Stimulated activated CD8-positive, alpha-beta memory T cell treated with anti-CD3 and anti-CD28 coated beads, Interleukin-4, amount 100 ng/mL, for 4 hours (primary cell): ENCODE measurements at places on chromosomes 16 and 17.

- DNase-seq = no peak
These were observed 37.0 kb downstream of the STX8 start for GRCh38 chr17:9538626-9539025.

- DNase-seq = no peak
These were observed 290 bp upstream of the KRTAP4-1 start for GRCh38 chr17:41185001-41185400.

DNA sequence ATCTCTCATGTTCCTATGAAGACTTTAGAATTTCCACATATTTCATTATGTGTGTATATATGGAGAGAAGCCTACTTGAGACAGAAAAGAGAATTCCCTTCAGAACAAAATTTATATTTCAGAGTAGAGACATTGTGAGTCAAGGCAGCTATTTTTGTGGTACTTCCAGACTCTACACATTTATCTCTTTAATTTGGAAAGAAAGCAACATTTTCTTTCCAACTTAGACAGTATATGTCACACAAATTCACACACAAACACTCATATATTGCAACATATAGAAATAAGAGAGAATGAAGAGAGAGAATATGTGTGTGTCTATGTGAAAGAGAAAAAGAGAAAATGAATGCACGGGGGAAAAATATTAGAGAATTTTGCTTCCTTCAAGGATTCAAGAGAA is 158.8 kb downstream of the CDH8 start:
- DNase-seq = no peak

GRCh38 chr16:35798885-35799426 is 2339.5 kb downstream of the TP53TG3F start:
- DNase-seq = no peak

- no peak for DNase-seq
These were observed 154.0 kb upstream of the SDK2 start for GRCh38 chr17:73798111-73798748.

- no peak for DNase-seq
These were observed 5.4 kb upstream of the NATD1 start for GRCh38 chr17:21258593-21258992.

GRCh38 chr16:11833951-11834695 is 17.2 kb downstream of the RSL1D1 start:
- no peak for DNase-seq

DNA sequence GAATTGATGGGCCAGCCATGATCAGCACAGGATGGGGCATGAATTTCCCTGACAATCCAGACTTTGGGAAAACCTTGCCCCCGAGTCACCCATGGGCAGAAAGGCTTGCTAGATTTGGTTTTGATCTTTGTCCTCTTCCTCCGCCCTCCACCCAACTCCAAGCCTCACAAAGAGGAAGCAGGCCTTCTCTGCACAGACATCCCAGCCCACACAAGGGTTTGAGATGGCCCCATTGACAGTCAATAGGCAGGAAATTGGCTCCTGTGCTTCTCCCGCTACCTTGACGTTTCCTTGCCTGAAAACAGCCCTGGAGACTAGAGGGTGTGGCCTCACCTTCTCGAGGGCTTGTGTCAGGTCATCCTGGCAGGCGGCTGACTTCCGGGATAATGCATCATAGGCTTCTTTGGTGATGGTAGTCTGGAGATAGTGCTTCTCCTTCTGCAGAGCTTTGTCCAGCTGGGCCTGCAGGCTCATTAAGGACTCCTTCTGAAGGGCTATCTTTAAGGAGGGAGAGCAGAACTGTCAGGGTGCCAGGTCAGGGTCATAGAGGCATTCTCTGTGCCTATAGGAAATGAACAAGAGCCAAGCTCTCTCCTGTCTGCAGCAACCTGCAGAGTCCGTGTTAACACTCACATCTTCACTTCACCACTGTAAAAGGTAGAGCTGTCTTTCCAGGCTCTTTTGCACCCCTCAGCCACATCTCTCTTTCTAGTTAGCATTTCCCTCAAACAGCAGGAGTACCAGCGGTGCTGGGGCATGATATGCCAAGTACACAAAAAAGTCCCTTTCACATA is 32.2 kb downstream of the DHX38 start:
- DNase-seq = no peak
